ENCODE measurements at places on chromosomes 2 and 18.

DNA sequence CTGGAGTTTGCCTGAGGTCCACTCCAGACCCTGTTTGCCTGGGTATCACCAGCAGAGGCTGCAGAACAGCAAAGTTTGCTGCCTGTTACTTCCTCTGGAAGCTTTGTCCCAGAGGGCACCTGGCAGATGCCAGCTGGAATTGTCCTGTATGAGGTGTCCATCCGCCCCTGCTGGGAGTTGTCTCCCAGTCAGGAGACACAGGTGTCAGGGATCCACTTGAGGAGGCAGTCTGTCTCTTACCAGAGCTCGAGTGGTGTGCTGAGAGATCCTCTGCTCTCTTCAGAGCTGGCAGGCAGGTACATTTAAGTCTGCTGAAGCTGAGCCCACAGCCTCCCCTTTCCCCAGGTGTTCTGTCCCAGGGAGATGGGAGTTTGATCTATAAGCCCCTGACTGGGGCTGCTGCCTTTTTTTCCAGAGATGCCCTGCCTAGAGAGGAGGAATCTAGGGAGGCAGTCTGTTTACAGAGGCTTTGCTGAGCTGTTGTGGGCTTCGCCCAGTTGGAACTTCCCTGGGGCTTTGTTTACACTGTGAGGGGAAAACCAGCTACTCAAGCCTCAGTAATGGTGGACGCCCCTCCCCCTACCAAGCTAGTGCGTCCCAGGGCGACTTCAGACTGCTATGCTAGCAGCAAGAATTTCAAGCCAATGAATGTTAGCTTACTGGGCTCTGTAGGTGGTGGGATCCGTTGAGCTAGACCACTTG lies 34.7 kb downstream of the TFPI start:
- DNase-seq: no peak

- DNase-seq: no peak
These were observed 68.0 kb downstream of the NPAS2 start for GRCh38 chr2:100887713-100888495.

DNA sequence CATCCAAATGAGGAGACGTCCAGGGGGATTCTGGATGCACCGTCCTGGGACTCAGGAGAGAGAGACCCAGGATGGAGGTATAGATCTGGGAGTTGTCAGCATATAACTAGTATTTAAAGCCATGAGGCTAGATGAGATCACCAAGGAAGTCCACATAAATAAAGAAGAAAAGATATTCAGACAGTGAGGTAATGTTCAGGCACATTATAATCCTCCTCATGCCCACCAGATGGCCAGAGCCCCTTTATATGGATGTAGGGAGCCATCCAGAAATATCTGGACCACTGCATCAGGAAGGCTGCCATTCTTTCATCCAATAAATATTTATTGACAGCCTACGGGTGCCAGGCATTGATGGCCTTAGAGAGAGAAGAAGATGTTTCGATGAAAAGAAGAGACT lies 21.2 kb upstream of the NCKAP5 start:
- no peak for DNase-seq

- DNase-seq: no peak
These were observed 6.0 kb upstream of the OTX1 start for GRCh38 chr2:63044362-63045327.

GRCh38 chr2:128260239-128261138 lies 58.2 kb downstream of the HS6ST1 start:
- DNase-seq: no peak

DNA sequence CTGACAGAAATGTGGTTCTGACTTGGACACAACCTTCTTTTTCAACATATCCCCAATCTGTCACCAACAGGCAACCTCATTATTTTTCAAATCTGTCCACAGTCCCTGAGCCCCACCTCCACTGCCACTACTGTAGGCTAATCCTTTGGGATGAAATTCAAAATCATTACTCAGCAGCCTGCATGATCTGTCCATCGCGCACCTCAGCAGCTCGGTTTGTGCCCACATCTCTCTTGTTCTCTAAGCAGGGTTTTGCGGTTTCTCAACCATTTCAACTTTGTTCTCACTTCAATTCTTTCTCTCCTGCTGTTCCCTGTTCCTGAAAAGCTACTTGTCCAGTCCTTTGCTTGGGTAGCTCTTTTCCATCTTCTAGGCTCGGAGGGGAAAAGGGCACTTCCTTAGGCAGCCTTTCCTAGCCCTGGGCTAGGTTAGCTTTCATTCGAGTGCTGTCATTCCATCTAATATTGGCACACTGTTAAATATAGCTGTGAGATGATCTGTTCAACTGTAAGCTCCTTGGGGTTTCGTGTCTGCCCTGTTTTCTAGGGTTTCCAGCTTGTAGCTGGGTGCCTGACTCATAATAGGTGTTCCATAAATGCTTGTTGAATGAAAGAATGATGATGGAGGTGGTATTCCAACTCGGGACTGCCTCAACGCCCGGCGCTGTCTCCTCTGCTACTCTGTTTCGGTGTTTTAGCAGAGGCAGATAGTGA lies 653 bp upstream of the ANKAR start:
- DNase-seq: no peak

- no peak for DNase-seq
These were observed 47.0 kb upstream of the AP1S3 start for GRCh38 chr2:223884399-223884798.

GRCh38 chr2:203669820-203670219 lies 36.6 kb upstream of the CD28 start:
- no peak for DNase-seq

GRCh38 chr2:206887745-206888144 lies 51.6 kb upstream of the CPO start:
- no peak for DNase-seq

DNA sequence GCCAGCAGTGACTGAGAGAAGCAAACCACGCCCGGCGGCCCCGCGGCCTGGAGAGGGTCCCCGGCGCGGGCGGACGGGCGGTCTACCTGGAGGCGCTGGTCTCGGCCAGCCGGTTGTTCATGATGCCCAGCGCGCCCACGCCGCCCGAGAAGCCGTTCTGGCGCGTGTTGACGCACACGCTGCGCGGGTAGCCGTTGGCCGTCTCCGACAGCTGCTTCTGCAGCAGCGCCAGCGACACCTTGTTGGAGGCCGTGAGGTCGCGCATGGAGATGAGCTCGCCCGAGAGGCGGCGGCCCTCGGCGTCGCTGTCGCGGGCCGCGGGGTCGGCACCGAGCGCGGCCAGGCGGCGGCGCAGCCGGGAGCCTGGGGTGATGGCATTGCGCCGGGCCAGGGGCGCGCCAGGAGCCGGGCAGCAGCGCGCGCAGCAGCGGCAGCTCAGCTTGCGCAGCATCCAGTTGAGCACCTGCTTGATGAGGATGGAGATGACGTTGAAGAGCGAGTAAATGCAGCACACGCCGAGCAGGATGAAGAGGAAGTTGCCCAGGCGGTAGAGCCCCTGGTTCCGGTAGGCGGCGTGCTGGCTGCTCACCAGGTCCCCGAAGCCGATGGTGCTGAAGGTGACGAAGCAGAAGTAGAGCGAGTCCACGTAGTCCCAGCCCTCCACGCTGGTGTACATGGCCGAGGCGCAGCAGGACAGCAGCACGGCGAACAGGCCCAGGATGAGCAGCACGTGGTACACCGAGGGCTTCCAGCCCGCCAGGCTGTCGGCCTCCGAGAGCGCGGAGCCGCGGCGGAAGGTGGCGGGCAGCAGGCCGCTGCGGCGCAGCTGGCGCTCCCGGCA lies 118.1 kb downstream of the MSH2 start:
- DNase-seq: peak; percentile 50

DNA sequence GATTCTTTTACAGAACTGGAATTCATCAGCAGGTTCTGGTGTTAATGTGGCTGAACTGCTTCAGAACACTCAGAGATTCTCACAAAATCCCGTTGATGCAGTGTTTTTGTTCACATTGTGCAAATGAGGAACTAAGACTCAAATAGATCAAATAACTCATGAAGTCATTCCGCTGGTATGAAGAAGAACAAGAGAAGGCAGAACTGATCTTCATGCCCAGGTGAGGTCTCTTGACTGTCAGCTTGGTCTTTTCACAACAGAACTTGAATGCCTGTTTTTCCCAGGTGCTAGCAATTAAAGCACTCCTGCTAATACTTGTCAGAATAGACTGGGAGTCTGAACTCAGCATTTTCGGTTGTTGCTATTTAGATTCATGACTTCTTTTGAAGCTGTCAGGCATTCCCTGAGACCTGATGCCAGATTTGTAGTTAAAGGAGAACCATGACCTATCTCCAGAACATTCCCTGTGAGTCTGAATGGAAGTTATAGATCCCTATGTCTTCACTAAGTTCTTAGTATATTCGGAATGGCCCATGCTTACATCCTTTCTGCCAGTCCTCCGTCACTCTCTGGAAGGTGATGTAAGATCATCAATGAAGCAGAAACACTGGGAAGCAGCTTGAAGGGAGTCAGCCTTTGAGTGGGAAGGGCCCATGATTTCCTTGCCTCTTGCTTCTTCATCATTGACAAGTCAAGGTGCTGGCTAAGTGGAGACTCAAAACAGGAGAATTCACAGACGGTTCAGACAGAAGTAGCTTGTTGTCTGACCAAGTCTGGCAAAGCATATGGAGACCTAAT lies 155.7 kb downstream of the MTCL1 start:
- no peak for DNase-seq

DNA sequence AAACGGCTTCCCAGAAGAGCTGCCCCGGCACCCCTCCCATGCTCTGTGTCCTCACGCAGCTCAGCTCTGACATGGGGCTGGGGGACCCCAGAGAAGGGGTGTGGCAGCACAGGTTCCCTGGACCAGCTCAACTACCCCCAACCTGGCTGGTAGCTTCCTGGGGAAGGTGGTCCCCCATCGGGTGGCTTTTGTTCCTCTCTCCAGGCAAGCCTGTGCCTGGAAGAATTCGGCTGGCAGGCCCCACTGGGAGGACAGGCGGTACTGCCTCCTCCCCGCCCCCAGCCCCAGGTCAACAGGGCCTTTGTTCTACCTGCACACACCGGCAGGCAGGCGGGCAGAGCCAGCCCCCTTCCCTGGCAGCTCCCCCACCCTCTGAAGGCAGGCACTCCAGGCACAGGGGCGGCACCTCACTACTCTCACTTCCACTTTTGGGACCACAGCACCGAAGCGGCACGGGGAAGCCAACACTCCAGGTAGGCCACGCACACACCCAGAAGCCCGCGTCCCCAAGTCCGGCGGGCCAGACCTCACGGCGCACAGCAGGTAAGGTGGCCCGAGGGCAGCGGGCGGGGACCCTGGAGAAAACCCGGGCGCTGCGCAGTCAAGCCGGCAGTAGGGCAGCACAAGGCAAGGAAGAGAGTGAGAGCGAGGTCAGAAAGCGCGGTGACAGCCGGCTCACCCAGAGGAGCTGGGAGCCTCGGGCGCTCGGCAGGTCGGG lies 1.3 kb downstream of the HS6ST1 start:
- DNase-seq: no peak

- DNase-seq: no peak
These were observed 30.4 kb downstream of the HYCC2 start for GRCh38 chr2:201040867-201041628.

GRCh38 chr2:149648282-149649030 lies 60.9 kb upstream of the MMADHC start:
- DNase-seq: no peak

- DNase-seq: peak; percentile 37
These were observed 40.4 kb downstream of the DHRS9 start for GRCh38 chr2:169109502-169110409.

DNA sequence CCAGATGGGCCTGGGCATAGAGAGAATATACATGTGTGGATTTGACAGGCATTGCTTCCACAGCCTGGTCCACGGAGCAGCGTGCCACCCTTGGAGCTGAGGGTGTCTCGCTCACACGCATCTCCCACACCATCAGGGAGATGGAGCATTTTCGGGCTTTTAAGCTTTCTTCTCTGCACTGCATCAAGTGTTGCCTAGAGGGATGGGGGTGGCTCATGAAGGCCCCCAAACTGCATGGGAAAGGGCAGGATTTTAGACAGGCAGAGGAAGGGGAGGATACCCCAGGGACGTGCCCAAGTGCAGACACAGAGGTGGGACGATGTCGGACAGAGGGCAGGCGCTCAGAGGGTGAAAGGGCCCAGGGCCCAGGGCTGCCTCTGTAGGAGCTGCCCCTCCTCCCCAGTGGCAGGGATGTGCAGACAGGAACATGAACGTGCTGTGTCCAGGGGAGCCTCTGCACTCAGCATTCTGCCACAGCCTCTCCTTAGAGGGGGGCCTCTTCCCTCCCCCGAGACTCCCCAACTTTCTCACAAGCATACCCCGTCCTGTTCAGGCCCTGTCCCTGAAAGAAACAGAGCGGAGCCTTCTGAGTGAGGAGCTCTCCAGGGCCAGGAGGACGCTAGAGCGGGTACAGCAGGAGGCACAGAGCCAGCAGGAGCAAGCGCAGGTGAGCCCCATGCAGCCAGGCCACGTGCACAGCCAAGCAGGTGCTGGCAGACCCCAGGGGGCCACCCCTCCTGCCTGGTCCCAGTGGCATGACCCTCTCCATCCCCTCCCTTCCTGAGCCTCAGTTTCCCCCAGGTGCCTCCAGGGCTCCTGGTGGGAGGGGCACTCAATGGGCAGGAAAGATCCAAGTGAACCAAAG lies 42.9 kb upstream of the SNED1 start:
- no peak for DNase-seq

- no peak for DNase-seq
These were observed 52.8 kb downstream of the IKZF2 start for GRCh38 chr2:213098612-213099011.

GRCh38 chr2:153287109-153287801 lies 191.3 kb downstream of the RPRM start:
- DNase-seq: no peak

DNA sequence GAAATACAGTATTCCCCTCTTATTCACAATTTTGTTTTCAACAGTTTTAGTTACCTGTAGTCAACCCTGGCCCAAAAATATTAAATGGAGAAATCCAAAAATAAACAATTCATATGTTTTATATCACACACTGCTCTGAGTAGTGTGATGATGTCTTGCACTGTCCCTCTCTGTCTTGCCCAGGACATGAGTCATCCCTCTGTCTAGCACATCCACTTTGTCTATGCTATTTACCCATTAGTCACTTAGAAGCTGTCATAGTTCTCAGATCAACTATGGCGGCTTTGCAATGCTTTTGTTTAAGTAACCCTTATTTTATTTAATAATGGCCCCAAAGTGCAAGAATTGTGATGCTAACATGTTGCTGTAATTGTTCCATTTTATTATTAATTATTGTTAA lies 380.6 kb upstream of the REG3G start:
- DNase-seq: no peak

DNA sequence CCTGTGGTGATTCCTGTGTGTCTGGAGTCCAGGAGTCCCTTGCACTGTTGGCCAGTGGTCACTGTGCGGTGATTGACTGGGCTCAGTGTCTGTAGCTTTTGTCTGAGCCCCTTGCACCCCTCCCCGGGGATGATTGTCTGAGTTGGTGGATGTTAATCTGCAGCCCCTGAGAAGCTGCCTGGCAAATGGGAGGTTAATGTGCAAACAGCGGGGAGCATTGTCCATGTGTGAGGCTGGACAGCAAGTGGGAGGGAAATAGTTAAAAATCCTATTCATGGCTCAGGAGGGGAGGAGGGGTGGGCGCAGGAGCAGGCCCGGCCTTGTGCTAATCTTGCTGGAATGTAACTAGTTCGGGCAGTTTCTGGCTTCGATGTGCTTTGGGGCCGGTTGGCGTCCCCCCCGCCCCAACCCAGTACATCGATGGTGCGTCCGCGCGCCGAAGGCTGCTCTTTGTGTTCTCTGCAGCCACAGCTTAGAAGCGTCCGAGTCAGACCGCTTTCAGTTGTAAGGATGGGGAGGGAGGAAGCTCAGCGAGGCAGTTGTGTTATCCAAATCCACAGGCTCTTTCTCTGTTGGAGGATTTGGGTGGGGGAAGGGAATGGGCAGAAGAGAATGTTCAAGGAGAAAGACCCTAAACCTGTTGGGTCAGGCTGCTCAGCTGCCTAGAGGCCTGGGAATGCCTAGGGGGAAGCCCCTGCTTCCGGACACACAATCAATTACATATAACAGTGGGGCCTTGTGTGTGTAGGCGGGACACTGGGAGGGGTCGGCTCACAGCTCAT lies 71.8 kb downstream of the TGOLN2 start:
- DNase-seq: no peak

GRCh38 chr2:83823229-83823628 lies 635.9 kb downstream of the SUCLG1 start:
- no peak for DNase-seq
